ENCODE measurements at places on chromosomes 1 and 21.

DNA sequence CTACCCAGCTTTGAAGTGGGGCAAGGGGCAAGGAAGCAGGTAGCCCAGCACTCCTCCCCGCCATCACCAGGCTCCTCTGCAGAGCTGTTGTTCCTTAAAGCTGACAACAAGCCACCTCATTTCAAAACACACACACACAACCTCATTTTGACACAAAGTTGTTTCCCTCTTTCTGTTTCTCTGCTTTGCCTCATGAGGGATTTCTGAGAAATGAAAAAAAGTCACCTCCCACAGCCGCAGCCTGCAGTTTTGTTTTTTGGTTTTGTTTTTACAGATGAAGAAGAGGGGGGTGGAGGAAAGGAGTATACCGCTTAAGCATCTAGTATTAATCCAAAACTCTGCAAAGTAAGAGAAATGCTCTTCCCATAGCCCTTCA is 12.1 kb downstream of the MCL1 start:
- no peak for DNase-seq

- DNase-seq: no peak
Measured at GRCh38 chr1:179141592-179142251, 59.9 kb downstream of the TOR3A start.

- no peak for DNase-seq
Measured at GRCh38 chr1:183931646-183932271, 105.8 kb downstream of the COLGALT2 start.

DNA sequence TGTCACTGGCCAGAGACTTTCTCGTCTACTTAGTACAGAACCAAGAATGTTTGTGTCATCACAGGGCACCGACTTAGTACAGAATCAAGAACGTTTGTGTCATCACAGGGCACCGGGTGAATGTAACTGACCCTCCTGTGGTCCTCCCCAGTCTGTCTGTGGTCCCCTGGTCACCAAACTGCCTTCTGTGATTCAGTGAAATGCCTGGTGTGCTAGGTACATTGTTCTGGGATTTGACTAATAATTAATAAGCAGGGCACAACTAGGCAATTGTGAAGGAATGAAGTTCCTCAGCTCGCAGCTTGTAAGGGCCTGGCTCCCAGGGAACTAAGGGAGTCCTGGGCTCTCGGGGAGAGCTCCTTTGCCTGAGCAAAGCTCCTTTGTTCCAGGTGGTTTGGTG is 7.2 kb downstream of the MECR start:
- no peak for DNase-seq

- no peak for DNase-seq
Measured at GRCh38 chr1:67942274-67942673, 108.2 kb downstream of the DIRAS3 start.

DNA sequence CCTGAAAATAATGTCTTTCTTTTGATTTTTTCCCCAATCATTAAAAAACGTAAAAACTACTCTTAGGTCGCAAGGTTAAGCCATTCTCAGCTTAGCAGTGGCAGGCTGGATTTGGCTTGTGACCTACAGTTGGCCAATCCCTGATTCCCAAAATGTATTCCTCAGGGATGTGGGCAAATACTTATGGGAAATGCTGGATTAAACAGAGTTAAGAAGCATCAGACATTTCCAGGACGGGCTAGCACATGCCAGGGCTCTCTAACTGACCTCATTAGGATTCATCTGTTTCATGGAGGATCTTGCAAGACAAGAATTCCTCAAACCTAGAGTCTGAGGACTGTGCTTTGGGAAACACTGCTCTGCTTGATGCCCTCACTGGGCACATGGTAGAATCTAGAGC is 982 bp upstream of the IL24 start:
- no peak for DNase-seq

DNA sequence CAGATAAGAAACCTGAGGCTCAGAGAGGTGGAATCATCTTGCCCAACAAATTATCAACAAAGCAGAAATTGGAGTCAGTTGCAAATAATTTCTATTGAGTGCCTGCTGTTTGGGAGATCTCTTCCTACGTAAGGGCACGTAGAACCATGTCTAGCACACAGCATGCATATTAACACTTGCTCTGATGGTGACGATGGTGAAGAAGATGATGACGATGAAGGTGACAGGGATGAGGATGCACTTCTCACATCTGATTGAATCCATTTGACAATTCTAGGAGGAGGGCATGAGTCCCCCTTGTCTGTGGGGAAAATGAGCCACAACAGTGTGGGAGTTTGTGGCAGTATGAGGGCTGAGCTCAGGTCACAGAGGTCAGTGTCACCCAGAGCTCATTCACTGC is 183.6 kb downstream of the HIVEP3 start:
- no peak for DNase-seq
